NCI-H345 (cell line): ENCODE measurements at places on chromosomes 12 and 14.
A peak's percentile ranks its signal among the peaks of the same experiment; 100 is the strongest.

- DNase-seq, result no peak
Measured at GRCh38 chr14:69547701-69548348, 26.8 kb downstream of the CCDC177 start.

DNA sequence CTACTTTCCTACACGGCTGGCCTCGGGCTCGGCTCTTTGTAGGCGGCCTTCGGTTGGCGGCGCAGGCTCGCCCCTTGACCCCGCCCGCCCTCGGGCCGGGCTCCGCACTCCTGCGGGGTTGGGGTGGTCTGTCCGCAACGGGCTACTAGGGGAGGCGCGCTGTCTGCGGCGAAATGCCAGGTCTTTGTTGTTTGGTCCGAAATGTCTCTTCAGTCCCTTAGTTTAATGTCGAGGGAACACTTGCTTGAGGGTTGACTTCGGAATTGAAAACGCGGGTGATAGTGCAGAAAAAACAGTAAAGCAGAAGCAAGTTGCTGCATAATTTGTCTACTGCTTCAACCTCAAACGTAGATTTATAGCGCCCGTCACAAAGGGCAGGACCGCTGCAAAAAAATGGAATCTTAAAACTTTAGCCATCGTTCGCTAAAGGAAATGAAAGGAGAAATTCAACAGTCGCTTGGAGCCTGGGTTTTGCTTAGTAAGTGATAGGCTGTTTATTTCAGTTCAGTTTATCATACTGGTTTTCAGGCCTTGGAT lies 390 bp downstream of the JKAMP start:
- no peak for DNase-seq

DNA sequence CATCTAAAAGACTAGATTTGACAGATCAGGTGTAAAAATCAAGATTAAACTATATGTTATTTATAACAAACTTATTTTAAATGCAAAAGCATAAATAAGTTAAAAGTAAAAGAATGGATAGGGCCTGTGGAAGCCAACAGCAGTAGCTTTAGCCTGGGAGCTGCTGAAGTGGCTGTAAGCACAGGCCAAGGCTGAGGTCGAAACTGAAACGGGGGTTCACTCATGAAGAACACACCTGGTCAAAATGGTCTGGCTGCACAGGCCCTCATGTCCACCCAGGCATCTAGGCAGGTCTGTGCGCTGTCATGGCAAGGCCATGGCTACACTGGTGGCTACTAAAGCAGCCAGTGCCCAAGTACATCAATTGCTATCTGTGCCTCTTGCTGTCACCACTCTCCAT lies 23.1 kb downstream of the CATSPERB start:
- DNase-seq, result no peak

DNA sequence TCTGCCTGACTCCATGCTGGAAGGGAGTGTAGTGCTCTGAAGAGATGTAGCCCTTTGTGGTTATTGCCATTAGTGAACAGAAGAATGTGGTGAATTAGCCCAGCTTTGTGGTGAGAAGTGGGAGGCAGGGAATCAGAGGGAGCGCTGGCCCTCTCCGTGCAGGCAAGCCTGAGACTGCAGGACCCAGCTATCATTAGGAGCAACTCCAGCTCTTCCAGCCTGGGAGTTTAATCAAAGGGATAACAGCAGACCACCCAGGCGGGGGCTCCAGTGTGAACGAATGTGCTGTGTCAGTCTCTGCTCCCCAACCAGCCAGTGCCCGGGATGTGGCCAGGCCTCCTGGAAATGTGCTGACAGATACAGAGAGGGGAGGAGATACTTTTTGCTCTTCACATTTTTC lies 142.7 kb downstream of the TTLL5 start:
- no peak for DNase-seq

- no peak for DNase-seq
Measured at GRCh38 chr12:71164568-71165197, 6.9 kb upstream of the TSPAN8 start.

- DNase-seq, result no peak
Measured at GRCh38 chr14:70181276-70181675, 7.5 kb downstream of the SLC8A3 start.

DNA sequence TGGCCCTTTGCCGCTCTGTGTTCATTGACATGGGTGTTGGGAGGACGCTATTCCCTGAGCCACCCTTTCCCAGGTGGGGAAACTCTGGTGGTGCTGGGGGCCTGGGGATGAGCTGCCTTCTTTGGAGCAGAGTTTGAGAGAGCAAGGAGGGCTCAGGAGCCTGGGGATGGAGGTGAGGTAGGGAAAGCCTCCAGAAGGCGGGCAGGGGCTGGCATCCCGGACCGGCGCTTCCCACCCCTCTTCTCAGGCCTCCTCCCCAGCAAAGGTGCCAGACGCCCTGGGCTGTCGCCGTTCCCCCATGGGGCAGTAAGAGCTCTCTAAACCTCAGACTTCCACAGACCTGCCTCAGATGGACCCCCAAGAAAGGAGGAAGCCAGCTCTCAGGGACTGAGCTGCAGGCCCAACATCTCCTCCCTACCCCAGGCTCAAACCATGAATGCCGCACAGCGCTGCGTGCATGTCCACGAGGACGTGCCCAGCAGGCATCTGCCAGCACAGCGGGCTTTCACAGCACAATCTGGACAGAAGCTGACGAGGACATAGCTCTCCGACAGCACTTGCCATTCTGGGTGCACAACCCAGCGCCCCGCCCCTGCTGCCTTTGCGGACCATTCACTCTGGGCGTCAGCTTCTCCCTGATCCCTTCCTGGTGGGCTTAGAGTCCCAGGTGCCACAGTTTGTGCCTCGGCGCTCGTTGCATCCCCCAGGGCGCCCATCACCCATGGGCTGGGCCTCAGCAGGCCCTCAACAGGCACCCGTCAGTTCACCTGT lies 14.9 kb upstream of the TTC7B start:
- DNase-seq, result no peak

- DNase-seq, result no peak
Measured at GRCh38 chr12:90757957-90758356, 197.0 kb downstream of the CCER1 start.

- no peak for DNase-seq
Measured at GRCh38 chr14:71355324-71356201, 448.3 kb downstream of the PCNX1 start.

DNA sequence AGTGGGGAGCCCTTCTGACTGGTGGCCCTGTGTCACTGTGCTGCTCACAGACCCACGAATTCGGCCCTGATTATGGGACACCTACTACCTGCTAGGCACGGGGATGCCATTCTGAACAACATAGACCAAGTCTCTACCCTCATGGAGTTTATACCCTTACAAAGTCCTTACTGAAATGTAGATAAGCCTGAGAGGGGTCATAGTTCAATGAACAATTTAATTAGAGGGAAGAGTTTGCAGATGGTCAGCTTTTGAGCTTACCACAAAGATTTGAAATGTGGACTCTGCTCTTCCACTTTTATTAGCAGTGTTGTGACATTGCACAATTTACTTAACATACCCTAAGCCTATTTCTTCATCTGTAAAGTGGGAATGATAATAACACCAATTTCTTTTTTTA lies 161.1 kb downstream of the MYRFL start:
- DNase-seq, result no peak

GRCh38 chr12:89985935-89986334 lies 277.3 kb upstream of the ATP2B1 start:
- DNase-seq, result no peak

DNA sequence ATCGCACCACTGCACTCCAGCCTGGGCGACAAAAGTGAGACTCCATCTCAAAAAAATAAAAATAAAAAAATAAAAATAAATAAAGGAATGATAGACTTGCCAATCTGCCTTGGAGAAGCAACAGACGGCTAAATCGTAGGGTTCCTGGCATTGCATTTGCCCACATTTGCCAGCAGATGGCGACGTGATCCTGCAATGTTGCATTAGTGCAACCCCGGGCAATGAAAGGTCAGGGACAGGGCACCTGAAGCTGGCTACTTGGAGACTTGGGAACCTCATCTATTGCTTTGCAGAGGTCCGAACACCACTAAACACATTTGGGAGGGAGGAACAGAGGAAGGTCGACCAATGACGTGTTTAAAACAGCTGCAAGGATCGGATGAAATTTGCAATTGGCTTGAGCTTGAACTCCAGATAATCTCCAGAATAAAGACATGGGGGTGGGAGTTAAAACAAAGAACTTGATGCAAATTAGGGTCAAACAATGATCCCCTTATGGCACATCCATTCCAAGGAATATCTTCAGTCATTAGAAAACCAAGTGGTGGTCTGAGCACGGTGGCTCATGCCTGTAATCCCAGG lies 34.6 kb downstream of the SPRING1 start:
- peak; percentile 63 for DNase-seq

DNA sequence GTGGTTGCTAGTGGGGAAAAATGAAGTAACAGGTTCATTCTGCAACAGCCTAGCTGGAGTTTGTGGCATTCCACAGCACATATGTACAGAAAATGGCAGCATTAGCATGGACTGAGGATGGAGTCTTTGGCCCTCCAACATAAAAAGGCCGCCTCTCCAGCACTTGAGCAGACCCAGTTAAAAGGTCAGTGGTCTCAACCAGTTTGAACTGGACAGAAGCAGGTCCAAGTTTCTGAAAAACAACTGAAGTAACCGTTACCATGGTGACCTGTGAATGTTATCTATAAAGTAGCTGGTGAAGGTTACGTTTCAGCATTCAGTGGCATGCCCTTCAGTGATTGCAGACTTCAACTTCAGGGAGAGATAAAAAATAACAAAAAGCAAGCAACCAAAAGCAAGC lies 34.1 kb upstream of the OR10AD1 start:
- DNase-seq, result no peak

DNA sequence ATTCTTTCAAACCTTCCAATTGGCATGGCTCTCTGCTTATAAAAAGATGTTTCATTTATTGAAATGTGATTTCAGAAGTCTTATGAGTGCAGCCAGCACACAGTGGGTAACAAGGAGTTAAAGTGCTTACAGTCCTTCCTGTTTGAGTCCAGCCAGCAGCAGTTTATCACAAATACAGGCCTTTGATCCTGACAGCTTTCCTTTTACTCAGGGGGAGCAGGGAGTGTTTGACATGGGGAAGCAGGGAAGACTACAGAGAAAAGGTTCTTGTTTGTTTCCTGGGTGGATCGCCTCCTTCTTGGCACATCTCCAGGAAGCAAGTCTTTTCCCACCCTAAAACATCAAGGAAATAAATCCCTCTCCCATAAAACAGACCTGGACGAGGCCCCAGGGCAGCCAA lies 216.1 kb downstream of the MSRB3 start:
- DNase-seq, result no peak

GRCh38 chr14:33218026-33218425 lies 279.3 kb downstream of the NPAS3 start:
- DNase-seq, result no peak

GRCh38 chr12:53967421-53967925 lies 5.5 kb upstream of the HOXC11 start:
- DNase-seq, result no peak

- no peak for DNase-seq
Measured at GRCh38 chr12:131610181-131610580, 100.7 kb upstream of the SFSWAP start.

- no peak for DNase-seq
Measured at GRCh38 chr14:77309131-77309530, 11.6 kb downstream of the POMT2 start.

GRCh38 chr12:15988983-15989755 lies 78.0 kb downstream of the DERA start:
- DNase-seq, result no peak

GRCh38 chr12:124151583-124151982 lies 143.3 kb upstream of the RFLNA start:
- DNase-seq, result no peak

- DNase-seq, result no peak
Measured at GRCh38 chr12:69497308-69498026, 27.3 kb downstream of the FRS2 start.

- no peak for DNase-seq
Measured at GRCh38 chr12:108066583-108067577, 62.2 kb upstream of the WSCD2 start.

DNA sequence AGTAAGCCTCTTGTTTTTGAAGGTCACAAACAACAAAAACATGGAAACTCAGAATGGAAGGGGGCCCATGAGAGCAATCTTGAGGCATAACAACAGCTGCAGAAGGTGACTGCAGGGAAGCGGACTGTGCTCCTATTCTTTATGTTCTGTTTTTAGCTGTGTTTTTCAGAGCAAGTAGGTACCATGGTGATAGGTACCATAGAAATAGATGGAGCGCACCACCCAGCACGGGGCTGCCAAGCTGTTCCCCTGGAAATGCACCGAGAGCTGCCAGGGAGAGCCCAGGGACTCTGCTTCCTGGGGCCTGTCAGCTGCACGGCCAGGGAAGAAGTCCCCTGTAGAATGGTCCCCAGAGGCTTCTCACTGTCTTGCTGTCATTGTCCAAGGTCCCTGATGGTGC lies 32.8 kb downstream of the DGLUCY start:
- no peak for DNase-seq

- DNase-seq, result no peak
Measured at GRCh38 chr14:62626416-62626815, 418.8 kb downstream of the KCNH5 start.

- DNase-seq, result no peak
Measured at GRCh38 chr14:67962215-67962644, 142.7 kb downstream of the RAD51B start.

DNA sequence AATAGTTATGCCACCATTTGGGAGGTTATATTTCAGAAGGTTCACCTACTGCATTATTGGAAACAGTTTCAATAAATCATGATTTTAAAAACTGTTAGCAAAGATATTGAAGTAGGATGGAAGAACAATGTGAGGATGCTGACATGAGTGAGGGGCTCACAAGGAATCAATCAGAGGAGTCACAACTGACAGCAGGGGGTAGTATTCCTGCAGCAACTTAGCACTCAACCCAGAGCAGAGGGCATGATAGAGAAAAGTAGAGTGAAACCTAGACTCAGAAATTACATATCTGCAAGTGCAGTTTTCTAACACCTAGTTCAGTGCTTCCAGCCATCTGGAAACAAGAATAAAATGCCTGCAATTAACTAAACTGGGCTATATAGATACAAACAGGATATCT lies 772.5 kb upstream of the USP15 start:
- no peak for DNase-seq

DNA sequence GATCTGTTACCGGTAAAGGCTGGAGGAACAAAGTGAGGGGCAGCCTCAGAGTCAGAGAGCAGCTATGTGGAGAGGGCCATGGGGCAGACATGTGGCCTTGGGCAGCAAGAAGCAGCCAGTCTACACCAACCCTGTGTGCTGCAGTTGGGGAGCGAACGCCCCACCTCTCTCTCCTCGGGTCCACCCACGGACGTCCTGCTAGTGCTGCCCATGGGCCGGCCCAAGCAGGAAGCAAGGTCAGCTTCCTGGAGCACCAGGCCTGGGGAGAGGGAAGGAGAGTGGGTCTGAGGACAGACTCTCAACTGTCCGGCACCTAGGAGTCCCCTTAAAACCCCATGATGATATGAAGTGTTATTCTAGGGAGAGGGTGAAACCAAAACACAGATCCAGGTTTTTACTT lies 254.8 kb upstream of the FKBP4 start:
- DNase-seq, result no peak

GRCh38 chr14:30885840-30886740 lies 11.7 kb downstream of the COCH start:
- no peak for DNase-seq
